ENCODE measurements at places on chromosomes 1 and 21. TPM values are rescaled to one million over a fixed set of nuclear protein-coding genes. Genes with fewer than 3 reads are reported as not detected.

- no peak for DNase-seq
- peak overlapping the region; percentile 34 for H3K27ac ChIP-seq
- peaks cover 28% of the 10 kb centered on the region for H3K4me1 ChIP-seq
- no peaks in the 10 kb centered on the region for H3K27me3 ChIP-seq
- H3K36me3 ChIP-seq, result no peaks in the 10 kb centered on the region
Observed at GRCh38 chr1:174964261-174964971, 35.3 kb upstream of the CACYBP start.

DNA sequence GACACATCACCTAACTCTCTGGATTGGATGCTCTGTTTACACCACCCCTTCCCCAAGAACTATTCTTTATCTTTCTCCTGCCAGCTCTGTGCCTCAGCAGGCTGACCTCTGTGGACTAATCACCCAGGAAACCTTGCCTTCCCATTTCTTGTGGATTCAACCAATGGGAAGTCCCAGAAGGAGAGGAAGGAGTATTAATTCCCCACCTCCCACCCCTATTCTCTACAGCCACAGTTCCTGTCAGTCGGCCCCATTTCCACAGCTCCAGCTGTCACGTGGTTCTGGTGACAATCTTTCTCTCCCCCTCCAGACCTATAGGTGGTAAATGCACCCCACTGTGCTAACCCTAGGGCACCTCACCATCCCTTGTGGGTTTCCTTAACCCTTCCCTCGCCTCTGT, 46.8 kb upstream of the SSBP3 start:
- no peak overlapping the region for H3K27ac ChIP-seq
- H3K36me3 ChIP-seq, result no peaks in the 10 kb centered on the region
- H3K4me3 ChIP-seq, result no peak overlapping the region
- no peaks in the 10 kb centered on the region for H3K27me3 ChIP-seq
- no peaks in the 10 kb centered on the region for H3K4me1 ChIP-seq

The TMIGD3 gene
- 0.67 TPM for total RNA-seq

GRCh38 chr1:82483146-82483545, 682.4 kb downstream of the ADGRL2 start:
- no peak overlapping the region for H3K27ac ChIP-seq
- no peak overlapping the region for H3K4me3 ChIP-seq
- H3K27me3 ChIP-seq, result no peaks in the 10 kb centered on the region
- H3K36me3 ChIP-seq, result no peaks in the 10 kb centered on the region
- no peak for DNase-seq

DNA sequence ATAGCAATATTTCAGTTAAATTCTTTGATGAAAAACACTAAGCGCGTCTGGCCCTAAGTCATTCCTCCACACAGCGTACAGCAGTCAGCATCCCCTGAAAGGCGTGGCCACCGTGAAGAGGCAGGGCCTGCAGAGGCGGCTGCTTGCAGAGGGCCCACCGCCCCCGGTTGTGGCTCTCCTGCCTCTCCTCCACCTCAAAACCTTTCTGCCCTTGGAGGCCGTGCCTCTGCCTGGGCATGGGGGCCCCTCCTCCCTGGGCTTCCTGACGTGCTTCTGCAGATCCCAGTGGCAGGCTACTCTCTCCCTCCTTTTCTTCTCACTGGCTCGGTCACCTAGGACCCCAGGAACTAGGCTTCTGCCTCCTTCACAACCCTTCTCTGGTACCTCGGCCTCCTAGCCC, 16.2 kb downstream of the CLSTN1 start:
- H3K4me1 ChIP-seq, result peaks cover 12% of the 10 kb centered on the region
- no peak overlapping the region for H3K4me3 ChIP-seq
- no peaks in the 10 kb centered on the region for H3K36me3 ChIP-seq
- DNase-seq, result no peak

DNA sequence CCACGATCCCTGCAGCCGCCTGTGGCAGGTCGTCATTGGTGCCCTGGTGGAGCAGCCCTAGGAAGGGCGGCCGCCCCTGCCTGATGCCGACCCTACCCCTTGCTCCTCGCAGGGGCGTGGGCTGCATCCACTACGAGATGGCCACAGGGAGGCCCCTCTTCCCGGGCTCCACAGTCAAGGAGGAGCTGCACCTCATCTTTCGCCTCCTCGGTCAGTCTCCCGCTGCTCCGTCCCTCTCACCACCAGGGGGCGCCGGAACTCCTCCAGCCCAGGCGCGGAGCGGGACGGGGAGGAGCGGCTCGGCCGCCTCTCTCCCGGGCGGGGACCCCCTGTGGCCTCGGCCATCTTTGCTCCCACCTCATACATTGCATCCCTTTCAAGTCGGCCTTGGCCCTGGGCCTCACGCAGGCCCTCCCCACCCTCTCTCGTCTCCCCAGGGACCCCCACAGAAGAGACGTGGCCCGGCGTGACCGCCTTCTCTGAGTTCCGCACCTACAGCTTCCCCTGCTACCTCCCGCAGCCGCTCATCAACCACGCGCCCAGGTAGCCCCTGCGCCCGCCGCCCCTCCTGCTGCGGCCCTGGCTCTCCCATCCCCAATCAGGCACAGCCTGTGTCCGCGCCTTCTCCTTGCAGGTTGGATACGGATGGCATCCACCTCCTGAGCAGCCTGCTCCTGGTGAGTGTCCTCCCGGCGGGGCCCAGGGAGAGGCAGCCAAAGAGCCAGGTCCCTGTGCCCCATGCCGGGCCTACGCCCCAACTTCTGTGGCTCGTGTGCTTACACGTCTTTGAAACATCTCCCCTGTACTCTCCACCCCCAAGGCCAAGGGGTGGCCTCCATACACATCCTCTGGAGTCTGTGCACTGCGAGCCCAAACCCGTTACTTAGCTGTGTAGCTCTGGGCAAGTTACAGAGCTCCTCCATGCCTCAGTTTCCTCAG, 24.7 kb downstream of the CDK18 start:
- no peak overlapping the region for H3K27ac ChIP-seq
- H3K27me3 ChIP-seq, result peaks cover 3% of the 10 kb centered on the region
- H3K4me1 ChIP-seq, result no peaks in the 10 kb centered on the region
- peak; percentile 39 for DNase-seq
- peak overlapping the region; percentile 56 for H3K4me3 ChIP-seq
- H3K36me3 ChIP-seq, result no peaks in the 10 kb centered on the region

The LCE1E gene
- not detected for total RNA-seq

GRCh38 chr1:15431571-15431948, 6.7 kb upstream of the CTRC start:
- H3K4me1 ChIP-seq, result no peaks in the 10 kb centered on the region
- DNase-seq, result no peak
- H3K4me3 ChIP-seq, result no peak overlapping the region
- H3K27ac ChIP-seq, result no peak overlapping the region
- H3K36me3 ChIP-seq, result no peaks in the 10 kb centered on the region
- H3K27me3 ChIP-seq, result no peaks in the 10 kb centered on the region

GRCh38 chr21:40936178-40936577, 89.2 kb upstream of the DSCAM start:
- H3K4me1 ChIP-seq, result no peaks in the 10 kb centered on the region
- no peaks in the 10 kb centered on the region for H3K27me3 ChIP-seq
- no peaks in the 10 kb centered on the region for H3K36me3 ChIP-seq

GRCh38 chr1:158053276-158053675, 59.8 kb downstream of the KIRREL1 start:
- no peak overlapping the region for H3K27ac ChIP-seq
- H3K27me3 ChIP-seq, result no peaks in the 10 kb centered on the region
- H3K4me1 ChIP-seq, result no peaks in the 10 kb centered on the region

GRCh38 chr1:220013497-220013896, 32.8 kb downstream of the EPRS1 start:
- no peak overlapping the region for H3K27ac ChIP-seq
- no peak for DNase-seq
- no peaks in the 10 kb centered on the region for H3K4me1 ChIP-seq
- peaks cover 2% of the 10 kb centered on the region for H3K36me3 ChIP-seq
- no peaks in the 10 kb centered on the region for H3K27me3 ChIP-seq

- no peak overlapping the region for H3K27ac ChIP-seq
- no peak for DNase-seq
- no peak overlapping the region for H3K4me3 ChIP-seq
Observed at GRCh38 chr1:196160066-196160795, 448.0 kb downstream of the KCNT2 start.

The IFI44L gene
- total RNA-seq, result 5.3 TPM

The TSPAN1 gene
- 9.0 TPM for total RNA-seq

DNA sequence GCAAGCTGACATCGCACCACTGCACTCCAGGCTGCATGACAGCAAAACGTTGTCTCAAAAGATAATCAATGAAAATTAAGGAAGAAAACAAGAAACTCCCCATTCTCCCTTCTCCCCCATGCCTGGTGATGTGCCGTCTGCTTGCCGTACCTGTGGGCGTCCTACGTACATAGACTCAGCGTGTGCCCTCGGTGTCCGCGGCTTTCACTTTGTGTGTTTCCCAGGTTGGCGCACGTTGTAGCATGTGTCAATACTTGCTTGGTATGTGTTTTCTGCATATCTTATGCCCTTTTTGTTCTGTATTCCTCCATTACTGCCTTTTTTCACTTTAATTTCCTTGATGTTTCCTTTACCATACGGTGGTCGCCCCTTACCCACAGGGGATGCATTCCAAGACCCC, 53.8 kb downstream of the PCNT start:
- no peaks in the 10 kb centered on the region for H3K27me3 ChIP-seq
- DNase-seq, result no peak
- H3K27ac ChIP-seq, result peak overlapping the region; percentile 99
- peaks cover 50% of the 10 kb centered on the region for H3K4me1 ChIP-seq

DNA sequence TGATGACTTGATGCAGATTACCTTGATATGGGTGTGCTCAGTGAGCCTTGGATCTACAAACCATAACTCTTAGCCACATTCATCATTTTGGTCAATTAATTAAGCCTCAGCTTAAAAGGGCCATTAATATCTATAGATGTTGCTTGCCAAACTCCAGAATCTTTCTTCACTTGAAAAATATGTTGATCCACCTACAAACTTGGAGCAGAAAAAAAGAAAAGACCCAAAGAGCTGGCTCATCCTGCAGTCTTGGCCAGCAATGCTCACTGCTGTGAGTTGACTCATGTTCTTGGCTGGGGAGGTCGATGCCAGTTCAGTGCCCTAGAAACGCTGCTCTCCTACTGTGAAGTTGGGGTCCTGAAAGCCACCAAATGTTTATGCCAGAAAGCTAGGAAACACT, 75.4 kb downstream of the DPT start:
- H3K36me3 ChIP-seq, result no peaks in the 10 kb centered on the region
- no peaks in the 10 kb centered on the region for H3K27me3 ChIP-seq
- no peak overlapping the region for H3K4me3 ChIP-seq
- H3K27ac ChIP-seq, result no peak overlapping the region

The FCGR2B gene
- 5.8 TPM for total RNA-seq

DNA sequence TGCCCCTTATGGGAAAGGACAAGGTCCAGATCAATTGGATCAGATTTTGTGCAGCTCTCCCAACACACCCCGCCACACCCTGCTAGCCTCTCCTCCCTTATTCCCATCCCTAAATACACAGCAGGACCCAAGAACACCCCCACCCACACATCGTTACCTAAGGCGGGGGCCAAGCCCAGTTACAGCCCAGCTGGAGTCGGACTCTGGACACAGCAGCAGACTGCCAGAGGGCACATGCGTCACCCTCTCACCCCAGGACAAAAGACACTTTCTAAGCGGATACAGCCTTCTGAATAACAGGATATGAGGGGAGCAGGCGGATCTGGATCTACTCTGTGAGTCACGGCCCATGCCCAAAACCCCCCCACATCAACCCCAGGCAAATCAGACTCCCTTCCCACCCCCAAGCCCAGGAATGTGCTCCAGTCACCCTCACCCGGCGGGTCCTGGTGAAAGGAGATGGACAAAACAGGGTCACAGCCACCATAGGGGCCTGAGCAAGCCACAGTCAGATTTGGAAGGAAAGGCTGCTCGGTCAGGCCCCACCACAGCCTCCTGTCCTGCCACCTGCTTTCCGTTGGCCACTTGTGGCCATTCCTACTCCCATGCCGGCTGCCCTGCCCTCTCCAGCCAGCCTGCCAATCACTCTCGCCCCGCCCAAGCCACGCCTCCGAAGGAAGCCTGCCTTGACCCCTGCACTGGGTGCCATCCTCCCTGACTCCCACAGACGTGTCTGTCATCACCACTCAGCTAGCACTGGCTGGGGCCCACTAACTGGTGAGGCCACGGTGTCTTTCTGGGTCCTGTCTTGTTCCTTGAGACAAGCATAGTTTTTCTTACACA, 4.0 kb downstream of the S100A16 start:
- H3K27ac ChIP-seq, result peak overlapping the region; percentile 82
- no peaks in the 10 kb centered on the region for H3K27me3 ChIP-seq
- H3K4me1 ChIP-seq, result peaks cover 25% of the 10 kb centered on the region

The CCDC27 gene
- not detected for total RNA-seq

DNA sequence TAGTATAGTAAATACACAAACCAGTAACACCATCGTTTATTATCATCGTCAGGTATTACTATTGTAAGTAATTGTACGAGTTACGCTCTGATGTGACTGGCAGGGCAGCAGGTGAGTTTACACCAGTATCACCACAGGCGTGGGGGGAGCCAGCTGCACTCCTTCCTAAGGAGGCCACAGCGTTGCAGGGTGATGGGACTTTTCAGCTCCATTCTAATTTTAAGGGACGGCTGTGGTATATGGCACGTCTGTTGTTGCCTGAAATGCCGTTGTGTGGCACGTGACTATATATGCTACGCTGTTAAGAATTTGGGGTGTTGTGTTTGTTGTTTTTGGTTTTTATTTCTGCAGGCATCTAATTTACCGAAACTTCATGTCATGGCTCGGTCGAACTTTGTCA, 164.8 kb upstream of the COL6A1 start:
- H3K27ac ChIP-seq, result no peak overlapping the region
- no peak for DNase-seq
- peaks cover 4% of the 10 kb centered on the region for H3K27me3 ChIP-seq
- no peaks in the 10 kb centered on the region for H3K36me3 ChIP-seq

The NSL1 gene
- 42.6 TPM for total RNA-seq

- no peak for DNase-seq
- H3K27me3 ChIP-seq, result no peaks in the 10 kb centered on the region
- H3K4me1 ChIP-seq, result peaks cover 4% of the 10 kb centered on the region
- H3K4me3 ChIP-seq, result no peak overlapping the region
Observed at GRCh38 chr1:41404308-41404761, 43.1 kb downstream of the FOXO6 start.

DNA sequence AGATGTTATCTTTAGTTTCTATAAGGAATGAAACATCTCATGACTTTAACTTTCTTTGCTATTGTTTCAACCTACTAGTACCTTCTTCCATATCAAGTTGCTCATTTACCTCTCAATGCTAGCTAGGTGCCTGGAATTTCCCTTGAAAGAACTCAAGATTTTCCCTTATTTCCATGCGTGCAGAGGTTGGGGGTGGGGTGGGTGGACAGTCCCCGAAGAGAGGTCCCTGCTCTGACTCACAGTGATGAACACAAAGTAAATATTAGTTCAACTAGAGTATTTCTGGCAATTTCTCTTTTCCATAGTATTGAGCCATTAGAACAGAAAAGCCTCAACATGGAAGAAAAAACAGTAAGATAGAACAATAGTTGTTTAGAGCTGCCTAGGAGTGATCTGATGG, 239.0 kb upstream of the ZP4 start:
- no peaks in the 10 kb centered on the region for H3K36me3 ChIP-seq
- H3K4me1 ChIP-seq, result no peaks in the 10 kb centered on the region
- H3K4me3 ChIP-seq, result no peak overlapping the region
- H3K27me3 ChIP-seq, result no peaks in the 10 kb centered on the region

GRCh38 chr1:40750451-40750908, 33.1 kb upstream of the KCNQ4 start:
- no peaks in the 10 kb centered on the region for H3K27me3 ChIP-seq
- H3K27ac ChIP-seq, result peak overlapping the region; percentile 84
- peaks cover 37% of the 10 kb centered on the region for H3K4me1 ChIP-seq
- no peaks in the 10 kb centered on the region for H3K36me3 ChIP-seq
- no peak for DNase-seq

Data from gastrocnemius medialis (tissue), 4 donors.